ENCODE measurements at places on chromosomes 16 and 17.

DNA sequence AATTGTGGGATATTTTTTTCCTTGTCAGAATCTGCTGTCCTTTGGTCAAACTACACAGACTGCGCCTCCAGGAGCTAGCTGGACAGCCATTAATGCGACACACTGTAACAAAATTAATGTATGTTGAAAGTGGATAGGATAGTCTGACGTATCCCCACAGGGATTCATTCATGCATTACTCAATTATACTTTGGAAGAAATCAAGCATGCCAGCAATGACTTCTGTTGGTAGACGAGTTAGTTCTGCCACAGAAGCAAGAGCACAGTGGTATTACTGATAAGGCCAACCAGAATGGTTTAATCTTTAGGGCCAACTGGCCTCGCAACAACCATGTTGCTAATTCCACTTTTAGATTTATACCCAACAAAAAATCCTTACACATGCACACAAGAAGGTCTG is 106.4 kb upstream of the TOB1 start:
- DNase-seq: no peak
- peaks cover 63% of the 10 kb centered on the region for H3K36me3 ChIP-seq
- no peak overlapping the region for H3K4me3 ChIP-seq
- peaks cover 4% of the 10 kb centered on the region for H3K4me1 ChIP-seq
- no peaks in the 10 kb centered on the region for H3K27me3 ChIP-seq

DNA sequence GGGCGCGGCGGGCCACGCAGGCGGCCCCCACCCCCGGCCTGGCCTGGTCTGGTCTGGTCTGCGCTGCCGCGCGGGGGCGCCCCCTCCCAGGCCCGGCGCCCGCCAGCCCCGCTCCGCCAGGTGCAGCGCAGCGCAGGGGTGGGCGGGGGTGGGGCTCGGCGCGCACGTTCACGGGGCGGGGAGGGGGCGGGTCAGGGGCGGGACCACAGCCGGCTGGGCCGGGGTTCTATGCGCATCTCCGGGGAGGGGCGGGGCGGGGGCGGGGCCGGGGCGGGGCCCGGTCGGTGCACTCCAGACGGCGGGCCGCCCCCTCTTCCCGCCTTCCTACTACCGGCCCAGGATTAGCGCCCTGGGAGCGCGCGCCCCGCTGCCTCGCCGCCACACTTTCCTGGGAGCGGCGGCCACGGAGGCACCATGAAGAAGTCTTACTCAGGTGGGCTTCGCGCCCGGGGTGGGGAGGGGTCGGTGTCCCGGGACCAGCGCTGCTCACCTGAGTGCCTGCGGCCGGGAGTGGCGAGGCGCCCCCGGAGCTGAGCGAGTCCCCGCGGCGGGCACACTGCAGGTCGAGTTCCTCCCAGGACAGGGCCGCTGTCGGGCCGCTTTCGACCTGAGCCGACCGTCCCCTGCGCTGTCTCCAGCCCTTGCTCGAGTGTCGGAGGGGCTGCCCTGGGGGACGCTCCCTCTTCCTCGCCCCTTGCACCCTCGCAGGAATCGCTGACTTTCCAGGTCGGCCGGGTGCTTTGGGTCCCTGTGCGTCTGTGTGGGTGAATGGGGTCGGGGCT is 140.5 kb downstream of the SEC14L1 start:
- no peaks in the 10 kb centered on the region for H3K27me3 ChIP-seq
- H3K4me3 ChIP-seq: peak overlapping the region; percentile 90
- H3K27ac ChIP-seq: peak overlapping the region; percentile 97
- H3K36me3 ChIP-seq: peaks cover 24% of the 10 kb centered on the region

DNA sequence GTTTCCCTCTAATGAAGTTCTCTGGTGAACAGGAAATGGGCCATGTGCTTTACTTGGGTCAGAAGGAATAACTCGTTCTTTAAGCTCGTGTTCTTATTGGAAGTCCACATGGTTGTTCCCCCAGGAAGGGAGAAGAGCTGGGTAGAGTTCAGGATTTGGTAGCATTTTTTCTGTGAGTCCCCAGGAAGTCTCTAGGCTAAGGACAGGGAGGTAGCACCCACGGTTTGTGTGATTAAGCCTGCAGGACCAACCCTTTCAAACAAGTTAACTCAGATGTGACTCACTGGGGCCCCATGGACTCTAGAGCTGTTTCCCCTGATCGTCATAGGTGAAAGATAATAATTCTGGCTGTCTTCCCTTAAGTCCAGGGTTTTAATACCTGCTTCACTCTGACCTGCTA is 16.4 kb downstream of the SAP30BP start:
- no peaks in the 10 kb centered on the region for H3K27me3 ChIP-seq
- peaks cover 84% of the 10 kb centered on the region for H3K4me1 ChIP-seq
- no peak for DNase-seq
- no peak overlapping the region for H3K4me3 ChIP-seq
- peaks cover 56% of the 10 kb centered on the region for H3K36me3 ChIP-seq

DNA sequence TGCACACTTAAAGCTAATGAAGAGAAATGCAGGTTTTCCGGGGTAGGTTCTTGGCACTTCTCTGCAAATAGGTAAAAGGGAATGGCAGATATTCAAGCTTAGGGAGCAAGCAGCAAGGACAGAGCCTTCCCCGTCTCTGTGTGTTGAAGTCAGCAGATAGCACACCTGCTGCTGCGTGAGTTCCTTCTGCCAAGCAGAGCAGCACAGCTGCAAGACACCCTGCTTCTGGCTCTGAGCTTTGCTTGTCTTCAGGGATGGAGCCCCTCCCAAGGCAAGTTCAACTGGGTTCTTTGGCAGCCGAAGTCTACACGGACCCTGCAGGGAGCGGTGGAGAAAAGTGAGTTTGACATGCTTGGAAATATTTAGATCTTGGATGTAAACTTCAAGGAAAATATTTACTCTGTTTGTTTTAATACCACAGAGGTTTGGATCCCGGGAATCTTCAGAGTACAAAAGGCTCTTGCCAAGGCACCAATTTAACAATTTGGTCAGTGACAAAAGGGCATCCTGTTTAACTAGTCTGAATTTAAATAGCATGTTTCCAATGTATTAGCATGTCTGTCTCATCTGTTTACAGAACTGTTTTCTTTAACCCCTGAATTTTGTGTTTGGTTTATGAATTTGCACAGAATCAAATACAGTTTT is 113.4 kb upstream of the KCNJ16 start:
- no peak overlapping the region for H3K4me3 ChIP-seq
- no peaks in the 10 kb centered on the region for H3K36me3 ChIP-seq
- no peaks in the 10 kb centered on the region for H3K4me1 ChIP-seq
- H3K27me3 ChIP-seq: peaks cover 2% of the 10 kb centered on the region
- no peak overlapping the region for H3K27ac ChIP-seq

DNA sequence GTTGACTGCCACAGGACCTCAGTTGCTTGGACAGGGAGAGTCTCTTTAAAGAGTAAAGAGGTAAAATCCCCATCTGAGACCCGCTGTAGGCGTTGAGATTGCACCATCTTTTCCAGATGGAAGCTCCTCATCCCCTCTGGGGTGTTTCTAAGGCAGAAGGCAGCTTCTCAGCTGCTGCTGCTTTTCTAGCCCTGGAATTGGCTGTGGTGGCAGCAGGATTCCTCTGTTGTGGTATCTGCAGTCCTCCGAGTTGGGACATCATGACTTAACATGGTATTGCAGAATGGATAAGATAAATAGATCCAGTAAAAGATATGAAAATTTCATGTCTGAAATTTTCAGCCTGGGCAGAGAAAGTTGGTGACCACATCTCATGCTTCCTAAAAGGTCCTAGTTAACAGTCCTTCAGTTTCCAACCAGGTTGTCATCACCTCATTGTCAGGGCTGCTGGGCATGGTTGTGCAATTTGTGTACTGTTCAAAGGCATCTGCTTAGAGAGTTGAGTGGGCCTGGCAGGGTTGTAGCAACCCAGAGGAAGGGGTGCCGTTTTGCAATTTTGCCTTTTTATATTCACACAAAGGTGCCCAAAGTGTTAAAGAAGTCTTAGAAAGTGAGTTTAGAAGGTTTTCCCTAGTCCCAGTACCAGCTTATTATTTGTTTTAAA is 150.4 kb downstream of the SPECC1 start:
- H3K27ac ChIP-seq: no peak overlapping the region
- DNase-seq: no peak
- peaks cover 7% of the 10 kb centered on the region for H3K4me1 ChIP-seq
- H3K36me3 ChIP-seq: peaks cover 15% of the 10 kb centered on the region
- H3K27me3 ChIP-seq: no peaks in the 10 kb centered on the region

DNA sequence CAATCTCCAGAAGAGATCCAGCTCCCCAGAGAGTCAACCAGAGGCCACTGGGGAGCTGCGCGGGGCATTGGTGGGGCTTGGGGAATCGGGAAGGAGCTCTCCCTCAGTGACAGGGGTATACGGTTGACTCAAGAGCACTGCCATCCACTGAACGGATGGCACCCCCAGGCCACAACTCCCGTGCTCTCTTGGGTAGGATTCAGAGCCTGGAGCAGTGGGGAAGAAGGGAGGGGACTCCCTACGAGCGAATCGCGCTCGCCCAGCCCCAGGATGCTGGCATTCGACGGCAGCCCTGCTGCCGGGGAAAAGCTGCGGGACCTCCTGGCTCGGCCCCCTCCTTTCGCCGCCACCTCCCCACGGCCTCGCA is 473 bp upstream of the TPPP3 start:
- H3K4me1 ChIP-seq: peaks cover 13% of the 10 kb centered on the region
- no peak overlapping the region for H3K27ac ChIP-seq
- DNase-seq: peak; percentile 47
- H3K36me3 ChIP-seq: no peaks in the 10 kb centered on the region

GRCh38 chr16:67673712-67674580 is 7.3 kb downstream of the C16orf86 start:
- no peak for DNase-seq
- no peak overlapping the region for H3K4me3 ChIP-seq
- peak overlapping the region; percentile 19 for H3K27ac ChIP-seq
- H3K27me3 ChIP-seq: no peaks in the 10 kb centered on the region

GRCh38 chr17:41796121-41796895 is 9.8 kb upstream of the JUP start:
- no peak overlapping the region for H3K4me3 ChIP-seq
- no peak for DNase-seq
- no peaks in the 10 kb centered on the region for H3K36me3 ChIP-seq
- H3K4me1 ChIP-seq: peaks cover 43% of the 10 kb centered on the region
- H3K27me3 ChIP-seq: no peaks in the 10 kb centered on the region

GRCh38 chr16:10946308-10946707 is 1.9 kb downstream of the CLEC16A start:
- no peak for DNase-seq
- no peak overlapping the region for H3K4me3 ChIP-seq
- no peaks in the 10 kb centered on the region for H3K36me3 ChIP-seq
- H3K27me3 ChIP-seq: no peaks in the 10 kb centered on the region

GRCh38 chr16:58195771-58196170 is 2.1 kb downstream of the CSNK2A2 start:
- no peaks in the 10 kb centered on the region for H3K4me1 ChIP-seq
- no peak overlapping the region for H3K4me3 ChIP-seq
- no peak overlapping the region for H3K27ac ChIP-seq
- H3K27me3 ChIP-seq: no peaks in the 10 kb centered on the region
- DNase-seq: no peak
- H3K36me3 ChIP-seq: peaks cover 59% of the 10 kb centered on the region

DNA sequence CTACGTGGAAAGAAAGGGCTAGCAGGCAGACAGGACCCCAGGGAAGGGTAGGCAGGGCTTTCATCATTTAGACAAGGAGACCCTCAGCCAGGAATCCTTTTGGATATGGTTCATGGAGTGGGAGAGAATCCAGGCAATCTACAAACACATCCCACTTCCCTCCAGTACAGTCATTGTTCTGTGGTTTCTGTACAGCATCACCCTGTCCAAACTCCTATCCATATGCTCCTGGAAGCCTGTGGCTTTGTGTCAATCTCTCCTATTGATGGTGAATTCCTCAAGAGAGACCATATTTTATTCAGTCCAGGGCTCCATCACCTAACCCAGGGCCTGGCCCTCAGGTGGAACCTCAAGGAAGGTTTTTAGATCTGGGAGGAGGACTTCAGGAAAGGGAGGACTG is 99.2 kb downstream of the SPACA3 start:
- no peak overlapping the region for H3K4me3 ChIP-seq
- no peaks in the 10 kb centered on the region for H3K27me3 ChIP-seq
- no peaks in the 10 kb centered on the region for H3K4me1 ChIP-seq
- H3K36me3 ChIP-seq: no peaks in the 10 kb centered on the region

DNA sequence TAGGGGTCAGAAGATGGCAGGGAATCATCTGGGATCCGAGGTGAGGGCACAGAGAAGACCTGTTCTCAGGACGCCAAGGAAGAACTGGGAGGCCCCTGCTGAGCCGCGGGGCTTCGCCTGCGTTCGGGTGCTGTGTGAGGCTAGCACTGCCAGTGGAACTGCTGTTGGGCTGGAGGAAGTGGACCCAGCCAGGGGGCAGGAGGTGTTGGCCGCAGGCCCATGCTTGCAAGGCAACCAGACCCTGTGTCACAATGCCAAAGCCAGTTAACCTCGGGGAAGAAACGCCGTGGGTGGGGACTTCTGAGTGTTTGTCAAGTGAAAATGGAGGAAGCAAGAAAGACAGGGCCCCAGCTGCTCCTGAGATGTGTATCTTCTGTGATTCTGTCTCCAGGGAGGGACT is 185.5 kb downstream of the LGALS9B start:
- H3K27me3 ChIP-seq: no peaks in the 10 kb centered on the region
- no peak overlapping the region for H3K4me3 ChIP-seq
- no peaks in the 10 kb centered on the region for H3K4me1 ChIP-seq
- H3K27ac ChIP-seq: no peak overlapping the region
- DNase-seq: no peak

DNA sequence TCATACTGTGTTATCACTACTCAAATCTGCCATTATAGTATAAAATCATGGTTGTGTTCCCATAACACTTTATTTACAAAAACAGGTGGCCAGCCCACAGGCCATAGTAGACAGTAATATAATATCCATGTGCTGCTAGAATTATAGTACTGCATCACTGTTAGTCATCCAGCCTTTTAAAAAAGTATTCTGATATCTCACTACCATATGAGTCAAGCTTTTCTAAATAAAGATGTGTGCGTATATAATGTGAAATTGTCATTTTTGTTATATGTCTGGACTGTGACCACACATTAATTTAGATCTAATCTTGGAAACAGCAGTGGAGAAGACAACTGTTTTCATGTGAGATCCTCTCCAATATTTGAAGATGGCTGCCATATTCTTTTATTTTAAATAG is 1049.1 kb upstream of the GOT2 start:
- no peaks in the 10 kb centered on the region for H3K27me3 ChIP-seq
- H3K4me3 ChIP-seq: no peak overlapping the region
- H3K27ac ChIP-seq: no peak overlapping the region
- DNase-seq: no peak
- H3K36me3 ChIP-seq: no peaks in the 10 kb centered on the region

- no peak overlapping the region for H3K27ac ChIP-seq
- no peak overlapping the region for H3K4me3 ChIP-seq
- H3K27me3 ChIP-seq: no peaks in the 10 kb centered on the region
- H3K4me1 ChIP-seq: peaks cover 11% of the 10 kb centered on the region
- H3K36me3 ChIP-seq: peaks cover 47% of the 10 kb centered on the region
- DNase-seq: no peak
Observed at GRCh38 chr16:47458331-47458730, 2.5 kb downstream of the ITFG1 start.

GRCh38 chr16:1102921-1103635 is 7.0 kb upstream of the C1QTNF8 start:
- H3K4me3 ChIP-seq: no peak overlapping the region
- H3K27ac ChIP-seq: no peak overlapping the region
- no peak for DNase-seq
- peaks cover 16% of the 10 kb centered on the region for H3K27me3 ChIP-seq
- no peaks in the 10 kb centered on the region for H3K4me1 ChIP-seq

- H3K27me3 ChIP-seq: no peaks in the 10 kb centered on the region
- H3K27ac ChIP-seq: peak overlapping the region; percentile 53
- peaks cover 28% of the 10 kb centered on the region for H3K4me1 ChIP-seq
- H3K36me3 ChIP-seq: no peaks in the 10 kb centered on the region
- no peak overlapping the region for H3K4me3 ChIP-seq
- DNase-seq: no peak
Observed at GRCh38 chr17:30340801-30341356, 7.0 kb upstream of the TMIGD1 start.

Measured in RWPE2 (cell line).